ENCODE measurements at places on chromosomes 1 and 21.

- ATAC-seq: no peak
Measured at GRCh38 chr1:47814612-47815395, 182.4 kb downstream of the TRABD2B start.

GRCh38 chr1:149848340-149849110 lies 50.8 kb upstream of the BOLA1 start:
- ATAC-seq: no peak

GRCh38 chr1:223741861-223742260 lies 29.5 kb downstream of the CAPN2 start:
- ATAC-seq: no peak

- ATAC-seq: no peak
Measured at GRCh38 chr1:209869291-209870149, 41.7 kb downstream of the UTP25 start.

GRCh38 chr1:67540025-67540732 lies 110.0 kb upstream of the SERBP1 start:
- no peak for ATAC-seq
